ENCODE measurements at places on chromosomes 2 and 18.

- no peak for DNase-seq
These were observed 260.5 kb downstream of the CCDC85A start for GRCh38 chr2:56444339-56444738.

- no peak for DNase-seq
These were observed 172.0 kb downstream of the LOXHD1 start for GRCh38 chr18:46484971-46485370.

- no peak for DNase-seq
These were observed at the start of gene LYPD6B for GRCh38 chr2:149038442-149039212. Gene LYPD6B, plus strand, starts transcription at chr2:149038699. Its CDS starts 92,250 bp downstream, at chr2:149130949.

GRCh38 chr2:177906041-177906718 is 166.4 kb downstream of the PDE11A start:
- DNase-seq = peak; percentile 20

- no peak for DNase-seq
These were observed 95.8 kb upstream of the SMAD2 start for GRCh38 chr18:48026216-48026615.

DNA sequence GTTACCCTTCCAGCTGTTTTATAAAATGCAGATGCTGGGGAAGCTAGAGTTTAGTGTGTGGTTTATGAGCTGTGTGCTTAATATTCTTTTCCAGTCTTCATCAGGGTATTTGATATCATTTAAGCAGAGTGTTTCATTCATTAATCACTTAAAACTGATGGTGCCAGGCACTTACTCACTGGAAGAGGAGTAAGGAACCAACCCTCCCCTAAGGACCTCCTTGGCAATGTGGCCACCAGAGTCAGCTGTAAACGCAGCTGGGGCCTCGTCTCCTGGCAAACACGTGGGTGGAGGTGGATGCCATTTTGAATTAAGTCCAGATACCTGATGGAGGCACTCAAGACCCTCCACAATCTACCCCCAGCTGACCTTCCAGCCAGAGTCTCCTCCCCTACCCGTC is 331.6 kb downstream of the CLIP4 start:
- no peak for DNase-seq

- no peak for DNase-seq
These were observed 29.5 kb downstream of the TMEM163 start for GRCh38 chr2:134689315-134689714.

DNA sequence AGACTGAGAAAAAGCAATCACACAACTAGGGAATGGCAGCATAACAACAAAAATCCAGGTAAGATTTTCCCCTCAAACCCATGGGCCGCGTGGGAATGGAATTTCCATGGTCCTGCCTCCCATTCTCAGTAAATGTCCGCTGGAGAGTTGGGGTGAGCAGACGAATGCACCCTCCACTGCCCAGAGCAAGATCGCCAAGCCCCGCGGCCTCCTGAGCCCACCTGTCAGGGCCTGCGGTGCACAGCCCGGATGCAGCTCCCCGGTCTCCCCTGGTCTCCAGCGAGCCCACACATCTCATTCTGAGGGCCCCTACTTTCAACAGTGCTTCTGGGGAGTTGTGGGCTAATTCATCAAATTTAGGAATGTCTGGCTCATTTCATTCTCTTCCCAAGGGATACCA is 327.4 kb upstream of the HS6ST1 start:
- no peak for DNase-seq

DNA sequence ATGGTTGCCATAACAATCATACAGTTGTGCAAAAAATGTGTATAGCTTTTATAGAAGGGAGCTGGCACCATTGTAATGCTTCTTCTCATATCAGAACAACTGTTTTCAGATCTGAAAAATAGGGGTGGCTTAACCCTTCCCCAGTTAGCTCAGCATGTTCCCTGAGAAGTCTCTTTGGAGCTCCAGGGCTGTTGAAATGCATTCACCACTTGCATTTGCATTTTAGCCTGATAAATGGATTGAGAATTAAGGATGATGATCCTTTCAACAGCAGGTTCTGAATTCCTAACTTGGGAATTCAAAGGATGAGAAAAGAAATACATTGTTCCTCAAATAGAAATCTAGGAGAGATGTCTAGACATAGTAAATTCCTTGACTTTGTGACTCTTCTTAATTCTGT is 181.7 kb upstream of the ALPP start:
- no peak for DNase-seq

- no peak for DNase-seq
These were observed 25.3 kb downstream of the DYNAP start for GRCh38 chr18:54616220-54616848.

- DNase-seq = no peak
These were observed 18.2 kb downstream of the IGFBP2 start for GRCh38 chr2:216651351-216651881.

DNA sequence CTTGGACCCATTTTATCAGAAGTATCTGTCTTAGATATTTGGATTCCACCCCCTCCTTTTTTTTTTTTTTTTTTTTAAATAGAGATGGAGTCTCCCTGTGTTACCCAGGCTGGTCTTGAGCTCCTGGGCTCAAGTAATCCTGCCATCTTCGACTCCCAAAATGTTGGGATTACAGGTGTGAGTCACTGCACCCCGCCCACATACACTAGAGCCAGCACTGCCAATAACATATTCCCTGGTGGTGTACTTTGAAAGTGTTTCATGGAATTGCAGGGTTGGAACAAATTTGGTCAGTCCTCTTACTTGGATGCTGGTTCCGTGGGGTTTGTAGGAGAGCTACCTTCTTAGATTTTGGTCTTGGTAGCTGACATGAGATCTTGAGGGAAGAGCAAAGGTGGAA is 15.0 kb downstream of the PDCL3 start:
- DNase-seq = no peak

Measured in CD14-positive monocyte (primary cell).